ENCODE measurements at places on chromosomes 11 and 22. TPM values are rescaled to one million over a fixed set of nuclear protein-coding genes. Genes with fewer than 3 reads are reported as not detected.

Gene GLB1L2
- total RNA-seq = 0.57 TPM

Gene USP2
- total RNA-seq = 80.0 TPM

DNA sequence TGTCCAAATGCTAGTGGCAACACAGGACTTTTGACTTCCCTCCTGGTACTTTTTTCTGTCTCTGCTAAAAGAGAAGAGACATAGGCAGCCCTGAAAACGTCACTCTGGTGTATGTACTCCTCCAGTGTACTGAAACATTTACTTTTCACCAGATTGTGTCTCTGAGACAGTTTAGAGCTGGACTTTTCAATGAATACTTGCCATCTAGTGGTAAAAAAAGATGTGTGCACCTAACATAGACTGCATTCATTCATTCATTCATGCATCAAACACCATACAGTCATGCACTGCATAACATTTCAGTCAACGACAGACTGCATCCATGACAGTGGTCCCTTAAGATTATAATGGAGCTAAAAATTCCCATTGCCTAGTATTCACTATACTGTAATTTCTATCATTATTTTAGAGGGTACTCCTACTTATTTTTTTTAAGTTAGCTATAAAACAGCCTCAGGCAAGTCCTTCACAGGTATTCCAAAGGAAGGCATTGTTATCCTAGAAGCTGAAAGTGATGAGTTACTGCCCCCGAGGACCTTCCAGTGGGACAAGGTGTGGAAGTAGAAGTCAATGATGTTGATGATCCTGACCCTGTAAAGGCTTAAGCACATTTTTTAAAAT, 186.2 kb downstream of the SPON1 start:
- no peak for DNase-seq

DNA sequence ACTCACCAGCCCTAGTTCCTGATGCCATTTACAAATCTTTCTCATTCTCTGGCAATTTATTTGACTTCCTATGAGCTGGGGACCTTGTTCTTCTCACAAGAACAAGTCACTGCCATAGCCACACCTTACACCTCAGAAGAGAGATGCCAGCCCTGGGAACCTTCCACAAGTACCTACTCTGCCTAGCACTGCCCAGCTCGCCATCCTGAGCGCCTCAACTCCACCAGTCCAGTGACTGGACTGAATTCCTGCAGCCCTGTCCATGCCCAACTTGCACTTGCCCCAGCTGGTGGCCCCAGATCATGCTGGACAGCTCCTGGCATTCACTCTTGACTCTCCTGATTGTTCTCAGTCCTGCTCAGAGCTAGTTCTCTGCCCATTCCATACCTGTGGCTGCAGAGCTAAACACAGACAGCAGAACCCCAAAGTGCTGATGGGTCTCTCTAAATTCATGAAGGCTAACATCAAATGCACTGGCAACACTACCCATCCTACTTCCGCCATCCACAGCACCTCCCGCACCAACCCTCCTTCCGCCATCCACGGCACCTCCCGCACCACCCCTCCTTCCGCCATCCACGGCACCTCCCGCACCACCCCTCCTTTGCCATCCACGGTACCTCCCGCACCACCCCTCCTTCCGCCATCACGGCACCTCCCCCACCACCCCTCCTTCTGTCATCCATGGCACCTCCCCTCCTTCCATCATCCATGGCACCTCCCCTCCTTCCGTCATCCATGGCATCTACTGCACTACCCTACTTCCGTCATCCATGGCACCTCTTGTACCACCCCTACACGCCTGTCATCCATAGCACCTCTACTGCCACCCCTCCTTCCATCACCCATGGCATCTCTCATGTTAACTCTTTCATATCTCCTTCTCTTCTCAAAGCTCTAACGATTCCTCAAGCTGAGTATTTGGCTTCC, 23.6 kb upstream of the SLC25A1 start:
- DNase-seq = no peak

- DNase-seq = no peak
Measured at GRCh38 chr11:65934014-65934413, 11.3 kb upstream of the TSGA10IP start.

DNA sequence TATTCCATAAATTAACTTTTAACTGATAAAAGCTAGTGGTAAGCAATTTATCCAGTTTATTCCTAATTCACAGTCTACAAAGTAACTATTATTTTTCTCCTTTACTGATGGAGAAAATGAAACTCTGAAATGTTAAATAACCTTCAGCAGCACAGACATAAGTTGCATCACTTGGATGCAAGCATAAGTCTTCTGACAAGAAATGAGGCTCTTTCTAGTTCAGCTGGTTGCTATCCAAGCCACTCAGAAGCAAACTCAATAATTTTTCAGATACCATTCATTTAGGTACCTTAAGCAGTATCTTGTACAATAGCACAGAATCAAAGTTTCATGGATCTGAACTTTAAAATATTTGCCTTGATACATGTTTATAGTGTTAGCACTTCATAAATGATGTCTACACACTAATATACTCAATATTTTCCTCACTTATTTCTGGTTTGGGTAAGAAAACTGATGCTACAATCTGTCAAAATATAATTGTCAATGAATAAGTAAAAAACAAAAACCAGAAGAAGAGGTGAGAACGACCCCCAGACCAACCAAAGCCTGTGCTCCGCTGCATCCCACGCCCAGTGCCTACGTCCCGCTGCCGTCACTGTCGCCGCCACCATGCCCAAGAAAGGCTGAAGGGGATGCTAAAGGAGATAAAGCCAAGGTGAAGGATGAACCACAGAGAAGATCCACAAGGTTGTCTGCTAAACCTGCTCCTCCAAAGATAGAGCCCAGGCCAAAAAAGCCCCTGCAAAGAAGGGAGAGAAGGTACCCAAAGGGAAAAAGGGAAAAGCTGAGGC, 18.1 kb downstream of the FAM168A start:
- DNase-seq = no peak

DNA sequence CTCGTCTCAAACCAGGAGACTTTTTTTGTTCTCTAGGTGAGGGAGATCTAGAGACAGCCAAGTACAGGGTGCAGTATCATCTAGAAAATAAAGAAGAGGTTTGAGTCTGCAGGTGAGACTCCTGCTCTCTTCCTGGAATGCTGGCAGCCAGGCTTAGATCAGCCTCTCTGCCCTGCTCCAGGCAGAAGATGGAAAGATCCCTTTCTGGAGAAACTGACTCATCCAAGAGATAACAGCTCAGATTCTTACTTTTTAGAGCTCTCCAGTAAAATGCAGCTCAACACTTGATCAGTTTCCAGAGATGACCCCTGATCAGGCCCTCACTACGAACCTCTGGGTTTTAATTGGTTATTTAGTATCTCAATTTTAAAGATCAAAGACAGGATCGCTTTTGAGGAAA, 44.6 kb upstream of the EHF start:
- no peak for DNase-seq

- no peak for DNase-seq
Measured at GRCh38 chr22:20546541-20546950, 39.1 kb downstream of the MED15 start.

- DNase-seq = no peak
Measured at GRCh38 chr11:63543711-63544110, 7.1 kb downstream of the PLAAT4 start.

DNA sequence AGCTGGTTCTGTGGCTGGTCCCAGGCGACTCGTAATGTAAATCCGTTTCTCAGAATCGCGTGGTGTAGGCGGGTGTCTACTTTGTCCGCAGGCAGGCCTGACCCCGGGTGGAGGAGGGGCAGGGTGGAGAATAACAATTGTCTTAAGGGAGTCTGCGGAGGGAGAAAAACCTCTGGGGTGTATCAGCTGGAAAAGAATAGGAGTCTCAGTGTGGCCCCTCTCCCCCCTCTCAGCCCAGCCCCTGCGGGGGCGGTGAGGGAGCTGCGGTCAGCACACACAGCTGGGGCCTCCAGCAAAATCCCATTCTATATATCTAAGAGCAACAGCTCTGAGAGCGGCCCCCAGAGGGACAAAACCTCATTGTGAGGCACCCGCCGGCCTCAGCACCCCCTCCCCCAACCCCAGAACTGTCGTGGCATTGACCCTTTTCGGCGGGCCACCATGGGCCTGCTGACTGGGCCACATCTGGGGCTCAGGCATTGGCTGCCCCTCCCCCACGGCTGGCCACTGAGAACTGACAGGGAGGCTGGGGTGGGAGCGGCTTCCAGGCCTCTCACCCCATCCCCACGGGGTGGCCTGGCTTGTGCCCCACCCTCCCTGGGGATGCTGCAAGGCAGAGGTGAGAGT, 2.7 kb upstream of the MYRF start:
- no peak for DNase-seq
